ENCODE measurements at places on chromosomes 7 and 10.

- no peak for DNase-seq
Observed at GRCh38 chr7:30549931-30550493, 44.7 kb upstream of the GARS1 start.

- no peak for DNase-seq
Observed at GRCh38 chr10:117928281-117928680, 118.5 kb downstream of the RAB11FIP2 start.

DNA sequence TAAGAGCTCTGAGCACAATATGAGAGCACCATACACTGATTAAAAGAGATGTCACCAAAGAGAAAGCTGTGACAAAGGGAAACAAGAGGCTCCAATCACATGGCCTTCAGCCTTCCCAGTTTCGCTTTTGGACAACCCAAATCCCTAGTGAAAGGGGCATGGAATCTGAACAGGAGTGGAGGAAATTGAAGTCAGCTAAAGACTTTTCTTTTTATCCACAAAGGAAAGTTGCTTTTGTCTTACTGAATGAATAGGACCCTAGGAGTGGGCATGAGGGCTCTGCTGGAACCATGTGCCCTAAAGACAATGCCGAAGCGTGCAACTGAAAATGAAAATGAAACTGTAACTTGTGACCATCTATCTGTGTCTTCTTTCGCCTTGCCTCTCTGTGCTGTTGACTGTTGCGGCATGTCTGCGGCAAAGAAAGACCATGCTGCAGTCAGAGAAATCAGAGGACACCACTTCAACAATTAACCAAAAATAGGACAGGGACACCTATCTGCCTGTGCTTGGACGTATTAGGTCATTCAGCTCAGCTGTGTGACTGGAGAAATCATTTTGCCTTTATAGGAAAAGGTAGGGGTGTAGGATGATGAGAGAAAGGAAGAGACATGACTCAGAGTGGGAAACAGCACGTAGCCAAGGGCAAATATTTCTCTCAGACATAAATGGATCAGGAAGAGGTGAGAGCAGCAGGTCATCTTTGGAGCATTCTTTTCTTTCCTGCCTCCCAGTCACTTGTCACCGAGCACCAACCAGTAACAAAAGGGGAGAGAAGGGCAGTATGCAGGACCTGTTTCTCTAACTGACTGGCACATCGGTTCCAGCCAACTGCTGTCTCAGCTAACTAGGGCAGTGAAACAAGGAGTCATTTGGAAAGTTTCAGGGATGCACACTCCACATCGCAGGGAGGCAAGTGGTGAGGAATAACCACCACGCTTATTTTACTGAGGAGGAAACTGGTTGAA is 12.3 kb downstream of the CAV2 start:
- DNase-seq, result peak; percentile 31

DNA sequence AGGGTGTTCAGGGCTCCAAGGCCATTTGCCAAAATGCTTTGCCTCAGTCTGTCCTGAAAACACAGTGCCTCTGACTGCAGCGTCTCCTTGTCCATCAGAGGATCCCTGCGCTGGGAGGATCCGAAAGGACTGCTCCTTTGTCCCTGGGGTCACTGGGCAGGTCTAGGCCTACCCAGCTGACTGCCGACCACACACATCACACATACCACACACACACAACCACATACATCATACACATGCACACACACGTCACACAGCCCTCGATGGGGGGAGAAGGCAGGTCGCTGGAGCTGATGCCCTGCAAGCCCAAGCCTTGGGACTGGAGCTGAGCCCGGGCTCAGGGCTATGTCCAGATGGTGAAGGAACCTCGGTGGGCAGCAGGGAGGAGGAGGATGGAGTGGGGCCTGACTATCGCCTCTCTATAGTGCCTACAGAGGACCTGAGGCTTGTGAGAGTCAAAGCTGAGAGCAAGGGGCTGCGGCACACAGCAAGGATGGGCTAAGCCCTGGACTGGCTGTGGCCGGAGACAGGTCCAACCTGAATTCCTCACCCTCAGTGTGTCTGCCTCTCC is 29.1 kb downstream of the GPRIN2 start:
- DNase-seq, result peak; percentile 1

GRCh38 chr7:55873765-55874164 is 11.2 kb upstream of the SEPTIN14 start:
- DNase-seq, result no peak

DNA sequence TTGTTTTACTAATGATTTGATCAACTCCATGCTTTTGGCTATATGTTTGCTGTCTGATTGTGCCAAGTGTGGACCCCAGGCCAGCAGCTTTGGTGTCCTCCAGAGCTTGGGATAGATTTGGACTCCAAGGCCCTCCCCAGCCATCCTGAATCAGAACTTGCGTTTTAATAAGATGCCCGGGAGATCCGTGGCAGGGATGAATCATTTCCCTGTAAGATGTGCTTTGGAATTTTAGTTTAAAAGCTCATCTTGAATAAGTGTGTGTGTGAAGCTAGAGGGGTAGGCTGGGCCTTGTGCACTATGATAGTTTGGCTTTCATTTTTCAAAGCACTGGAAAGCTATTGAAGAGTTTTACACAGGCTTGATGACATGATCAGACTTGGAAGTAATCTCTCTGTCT is 66.2 kb upstream of the SDK1 start:
- no peak for DNase-seq

GRCh38 chr10:126222736-126223511 is 165.4 kb downstream of the ADAM12 start:
- DNase-seq, result no peak

GRCh38 chr10:86225103-86225782 is 141.4 kb downstream of the GRID1 start:
- no peak for DNase-seq

GRCh38 chr7:94540428-94540827 is 30.8 kb downstream of the CASD1 start:
- no peak for DNase-seq

- peak; percentile 92 for DNase-seq
Observed at GRCh38 chr10:132443605-132443982, 46.6 kb downstream of the PWWP2B start.

GRCh38 chr10:30284865-30285594 is 64.0 kb downstream of the MTPAP start:
- no peak for DNase-seq

- DNase-seq, result no peak
Observed at GRCh38 chr10:120555842-120556532, 99.0 kb downstream of the PLPP4 start.

DNA sequence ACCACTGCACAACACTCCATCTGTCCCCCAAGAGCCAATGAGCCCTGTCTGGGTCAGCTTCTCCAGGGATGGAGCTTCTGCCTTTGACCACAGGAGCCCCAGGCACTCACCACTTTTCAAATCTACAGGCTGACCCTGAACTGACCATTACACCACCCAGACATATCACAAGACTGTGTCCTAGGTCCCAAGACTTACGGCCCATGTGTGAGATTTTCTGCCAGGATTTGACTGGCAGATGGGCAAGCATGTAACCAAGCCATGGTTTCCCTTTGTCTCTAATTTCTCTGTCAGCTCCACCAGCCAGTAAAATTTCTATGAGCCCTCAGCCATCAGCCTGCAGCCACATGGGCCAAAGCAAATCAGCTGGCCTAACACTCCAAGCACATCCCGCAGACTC is 92.5 kb downstream of the SH3PXD2A start:
- DNase-seq, result no peak

DNA sequence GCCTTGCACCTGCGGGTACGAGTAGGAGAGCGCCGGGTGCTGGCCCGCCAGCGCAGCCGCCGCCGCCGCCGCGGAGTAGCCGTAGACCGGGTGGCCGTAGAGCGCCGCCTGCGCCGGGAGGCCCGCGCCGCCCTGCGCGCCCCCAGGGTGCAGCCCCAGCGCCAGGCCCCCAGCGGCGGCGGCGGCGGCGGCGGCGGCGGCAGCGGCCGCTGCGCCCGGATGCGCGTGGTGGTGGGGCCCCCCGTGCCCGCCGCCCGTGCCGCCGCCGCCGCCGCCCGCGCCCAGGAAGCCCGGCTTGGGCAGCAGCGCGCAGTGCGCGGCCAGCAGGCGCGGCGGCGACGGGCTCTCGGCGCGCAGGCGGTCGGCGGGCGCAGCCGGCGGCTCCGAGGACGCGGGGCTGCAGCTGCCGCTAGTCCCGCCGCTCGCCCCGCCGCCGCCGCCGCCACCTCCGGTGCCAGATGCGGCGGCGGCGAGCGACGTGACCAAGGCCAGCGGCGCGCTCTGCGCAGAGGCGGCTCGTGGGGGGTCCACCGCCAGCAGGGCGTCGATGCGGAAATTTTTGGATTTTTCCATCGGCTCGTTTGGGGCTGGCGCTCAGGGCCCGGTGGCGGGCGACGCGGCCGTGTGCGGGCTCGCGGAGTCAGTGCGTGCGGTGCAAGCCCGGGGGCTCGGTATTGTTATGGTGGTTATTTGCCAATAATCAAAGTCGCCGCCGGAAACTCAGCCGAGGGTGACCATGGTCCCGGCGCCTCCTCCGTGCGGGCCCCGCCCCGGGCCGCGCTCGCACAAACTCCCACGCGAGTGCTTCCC is 480 bp downstream of the MNX1 start:
- DNase-seq, result no peak

GRCh38 chr7:133714654-133715053 is 412.5 kb upstream of the LRGUK start:
- no peak for DNase-seq

GRCh38 chr10:102118867-102119266 is 1.3 kb downstream of the LDB1 start:
- peak; percentile 35 for DNase-seq

GRCh38 chr7:26554952-26555351 is 263.3 kb downstream of the SNX10 start:
- no peak for DNase-seq

- no peak for DNase-seq
Observed at GRCh38 chr10:14513123-14513522, 182.4 kb upstream of the FRMD4A start.

DNA sequence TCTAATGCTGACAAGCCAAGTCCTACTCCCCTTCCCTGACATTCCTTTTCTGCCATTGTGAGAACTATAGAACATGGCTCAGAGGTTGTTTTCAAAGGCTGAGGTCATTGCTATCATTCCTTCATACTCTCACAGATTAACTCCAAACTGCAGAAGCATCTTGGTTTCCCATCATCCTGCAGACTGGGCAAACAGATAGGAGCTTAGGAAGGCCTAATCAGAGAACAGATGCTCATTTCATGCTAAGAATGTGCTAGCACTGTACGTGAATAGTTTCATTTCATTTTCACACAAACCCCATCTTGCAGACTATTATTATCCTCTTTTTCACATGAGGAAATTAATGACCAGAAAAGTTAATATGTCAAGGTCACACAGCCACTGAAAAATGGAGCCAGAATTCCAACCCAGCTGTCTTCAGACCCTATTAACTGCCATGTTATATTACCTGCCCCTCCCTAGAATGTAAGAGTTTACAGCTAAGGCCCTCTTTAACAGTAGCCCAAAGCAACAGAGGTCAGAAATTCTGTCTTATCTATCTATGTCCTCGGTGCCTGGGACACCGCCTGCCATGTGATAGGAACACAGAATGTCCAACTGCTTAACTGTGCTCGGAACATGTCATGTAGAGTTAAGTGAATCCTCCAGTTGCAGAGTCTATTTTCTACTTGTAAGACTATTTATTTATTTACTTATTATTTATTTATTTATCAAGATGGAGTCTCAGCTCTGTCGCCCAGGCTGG is 2.9 kb upstream of the LCOR start:
- no peak for DNase-seq

GRCh38 chr10:97891497-97892167 is 42.0 kb downstream of the GOLGA7B start:
- DNase-seq, result no peak

GRCh38 chr10:95211606-95212279 is 17.7 kb downstream of the ACSM6 start:
- DNase-seq, result no peak

GRCh38 chr10:22570733-22571430 is 143.5 kb downstream of the PIP4K2A start:
- peak; percentile 73 for DNase-seq

DNA sequence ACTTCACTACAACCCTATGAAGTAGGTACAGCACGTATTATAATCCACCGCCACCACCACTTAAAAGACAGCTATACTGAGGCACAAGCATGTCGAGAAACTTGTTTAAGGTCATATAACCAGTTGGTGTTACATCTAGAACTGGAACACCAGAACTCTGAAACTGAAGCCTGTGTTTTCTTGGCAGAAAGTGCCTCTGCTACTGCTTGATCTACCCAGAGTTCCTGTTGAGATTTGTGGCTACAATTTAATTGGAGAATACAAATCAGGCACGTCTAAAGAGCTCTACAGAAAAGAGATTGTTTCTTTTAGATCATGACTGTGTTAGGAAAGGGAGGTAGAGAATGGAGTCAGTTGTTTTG is 4.3 kb upstream of the ADD3 start:
- no peak for DNase-seq

GRCh38 chr10:98433881-98434732 is 12.6 kb downstream of the HPS1 start:
- DNase-seq, result no peak

DNA sequence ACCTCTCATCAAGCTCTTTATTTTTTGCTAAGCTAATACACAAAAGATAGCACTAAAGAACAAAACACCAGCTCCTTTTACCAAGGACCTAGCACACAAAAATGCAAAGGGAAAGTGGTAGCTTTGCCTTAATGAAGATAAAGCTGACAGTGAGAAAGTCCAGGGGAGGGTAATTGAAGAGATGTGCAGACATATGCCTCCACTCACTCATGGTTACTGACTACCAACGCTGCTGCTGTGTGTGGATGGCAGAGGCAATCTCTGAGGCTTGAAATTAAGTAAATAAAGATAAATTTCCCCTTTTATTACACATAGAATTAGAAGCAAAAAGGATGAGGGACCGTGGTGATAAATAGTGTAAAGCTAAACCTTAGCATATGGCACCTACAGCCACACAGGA is 87.0 kb downstream of the HGF start:
- DNase-seq, result no peak

GRCh38 chr10:43940898-43941837 is 292.5 kb upstream of the ZNF32 start:
- no peak for DNase-seq

DNA sequence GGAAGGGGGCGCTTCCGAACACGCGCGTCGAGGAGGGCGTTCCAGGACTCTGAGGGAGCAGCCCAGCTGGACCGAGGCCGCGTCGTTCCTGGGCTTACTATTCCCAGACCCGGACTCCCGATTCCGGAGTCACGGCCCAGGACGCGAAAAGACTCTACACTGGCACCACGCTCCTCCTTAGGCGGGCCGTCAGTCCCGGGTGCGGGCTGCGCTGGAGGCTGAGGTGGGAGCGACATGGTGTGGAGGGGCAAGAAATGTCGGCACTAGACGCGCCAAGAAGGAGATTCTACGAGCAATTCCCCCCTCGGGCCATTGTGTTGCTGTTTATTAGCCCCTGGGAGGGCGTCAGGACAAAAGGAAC is 584 bp upstream of the RUNDC3B start:
- DNase-seq, result no peak

- DNase-seq, result no peak
Observed at GRCh38 chr7:26439521-26440232, 148.0 kb downstream of the SNX10 start.

DNA sequence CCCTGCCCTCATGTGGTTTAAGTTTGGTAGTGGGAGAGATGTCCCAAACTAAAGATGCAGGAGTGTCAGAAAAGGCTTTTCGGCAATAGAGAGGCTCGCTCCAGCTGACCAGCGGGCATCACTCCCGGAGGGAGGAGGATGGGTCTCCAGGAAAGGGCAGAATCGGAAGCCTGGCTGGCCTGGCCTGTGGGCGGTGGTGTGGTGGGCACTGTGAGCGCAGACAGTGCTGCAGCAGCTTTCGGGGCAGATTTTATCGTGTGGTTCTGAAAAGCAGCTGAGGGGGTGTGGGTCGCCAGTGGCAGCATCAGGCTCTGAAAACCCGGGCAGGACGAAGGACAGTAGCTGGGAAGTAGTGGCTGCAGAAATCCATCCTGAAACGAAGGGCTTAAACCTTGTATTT is 12.8 kb downstream of the BNIP3 start:
- no peak for DNase-seq
